ENCODE measurements at places on chromosomes 6 and 20.
A peak's percentile ranks its signal among the peaks of the same experiment; 100 is the strongest.

- no peak for DNase-seq
These were observed 545.5 kb downstream of the EPM2A start for GRCh38 chr6:145189836-145190235.

DNA sequence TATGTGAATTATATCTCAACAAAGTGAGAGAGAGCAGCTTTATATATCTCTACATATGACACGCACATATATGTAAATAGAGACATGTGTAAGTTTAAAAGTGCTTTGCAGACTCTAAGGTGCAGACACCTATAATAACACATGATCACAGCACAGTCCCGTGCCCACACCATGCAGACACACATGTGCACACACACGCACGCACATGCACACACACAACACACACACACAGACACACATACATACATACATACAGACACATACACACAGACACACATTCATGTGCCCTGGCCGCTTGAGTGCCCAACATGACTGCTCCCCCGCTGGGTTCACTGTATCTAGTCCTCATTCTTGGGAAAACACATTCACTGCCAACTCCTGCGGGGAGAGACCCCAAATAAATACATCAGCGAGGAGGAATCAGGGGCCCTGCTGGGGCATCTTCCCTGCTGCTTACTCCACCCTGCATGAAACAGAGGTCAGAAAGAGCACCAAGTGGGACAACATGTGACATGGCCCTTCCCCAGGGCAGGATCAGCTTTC lies 121.3 kb downstream of the BMP7 start:
- DNase-seq, result no peak

GRCh38 chr6:166075186-166075585 lies 92.5 kb downstream of the TBXT start:
- DNase-seq, result no peak

DNA sequence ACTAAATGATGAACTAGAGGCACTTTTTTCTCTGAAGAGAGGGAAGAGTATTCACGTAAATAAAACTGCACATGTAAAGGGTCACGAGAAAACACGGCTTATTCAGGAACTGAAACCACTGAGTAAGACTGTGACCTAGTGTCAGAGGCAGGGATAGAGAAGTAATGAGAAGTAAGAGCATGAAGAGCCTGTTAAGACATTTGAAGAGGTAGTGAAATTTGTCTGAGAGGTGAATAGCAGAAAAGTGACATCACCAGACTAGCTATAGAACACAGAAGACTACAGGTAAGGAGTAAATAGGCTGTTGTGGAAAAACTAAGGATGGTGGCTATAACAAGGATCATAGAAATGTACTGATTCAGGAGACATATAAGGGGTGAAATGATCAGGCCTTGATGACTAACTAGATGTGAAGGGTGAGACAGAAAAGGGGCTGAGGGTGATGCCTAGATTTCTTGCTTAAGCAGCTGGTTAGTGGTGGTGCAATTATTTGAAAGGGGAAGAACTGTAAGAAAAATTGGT lies 76.8 kb downstream of the REV3L start:
- no peak for DNase-seq

GRCh38 chr20:1299522-1299921 lies 29.4 kb downstream of the SDCBP2 start:
- DNase-seq, result peak; percentile 51

DNA sequence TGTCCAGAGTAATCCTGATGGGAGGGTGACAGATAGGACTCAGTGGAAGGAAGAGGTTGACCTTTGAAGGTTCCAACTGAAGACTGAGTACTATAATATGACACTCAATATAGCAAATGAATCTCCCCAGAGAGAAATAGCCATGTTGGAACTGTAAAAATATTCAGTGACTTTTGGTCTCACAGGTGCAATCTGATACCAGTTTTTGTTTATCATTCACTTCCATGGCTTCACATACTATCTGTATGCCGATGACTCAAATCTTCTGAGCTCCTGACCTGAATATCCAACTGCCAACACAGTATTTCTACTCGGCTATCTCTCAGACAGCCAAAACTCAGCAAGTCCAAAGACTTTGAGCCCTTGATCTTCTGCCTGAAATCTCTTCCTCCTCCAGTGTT lies 21.8 kb upstream of the PKHD1 start:
- DNase-seq, result no peak

DNA sequence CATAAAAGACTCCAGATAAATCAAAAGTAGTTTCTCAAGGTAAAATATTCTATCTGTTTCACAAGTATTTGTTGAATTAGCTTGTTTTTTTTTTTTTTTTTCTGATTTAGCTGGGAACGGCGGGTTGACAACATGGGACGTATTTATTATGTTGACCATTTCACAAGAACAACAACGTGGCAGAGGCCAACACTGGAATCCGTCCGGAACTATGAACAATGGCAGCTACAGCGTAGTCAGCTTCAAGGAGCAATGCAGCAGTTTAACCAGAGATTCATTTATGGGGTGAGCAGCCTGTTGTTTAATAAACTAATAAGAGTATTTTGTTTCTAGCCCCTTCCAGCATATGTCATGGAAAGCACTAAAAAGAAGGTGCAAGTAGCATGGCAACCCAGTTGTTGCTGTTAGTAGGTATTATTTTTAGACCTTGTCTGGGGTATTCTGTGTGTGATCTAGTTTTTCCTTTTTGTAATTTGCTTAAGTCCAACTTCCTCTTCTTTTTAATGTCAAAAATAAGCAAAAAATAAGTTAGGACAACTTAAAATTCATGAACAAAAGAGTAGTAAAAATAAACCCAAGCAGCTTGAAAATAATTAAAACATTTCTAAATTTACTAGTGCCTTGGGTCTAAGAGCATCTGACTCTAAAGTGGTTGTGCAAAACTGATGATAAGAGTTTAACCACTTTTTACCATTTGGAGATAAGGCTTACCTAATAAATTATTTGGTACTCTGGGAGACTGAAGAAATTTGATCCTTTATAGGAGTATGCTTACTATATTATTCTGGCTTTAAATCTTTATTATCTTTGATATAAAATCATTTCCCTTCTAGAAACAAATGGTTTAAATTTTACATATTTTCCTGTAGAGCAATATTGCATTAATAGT lies 70.8 kb upstream of the DYNLRB1 start:
- DNase-seq, result no peak

GRCh38 chr6:113505084-113505699 lies 352.0 kb upstream of the MARCKS start:
- no peak for DNase-seq

DNA sequence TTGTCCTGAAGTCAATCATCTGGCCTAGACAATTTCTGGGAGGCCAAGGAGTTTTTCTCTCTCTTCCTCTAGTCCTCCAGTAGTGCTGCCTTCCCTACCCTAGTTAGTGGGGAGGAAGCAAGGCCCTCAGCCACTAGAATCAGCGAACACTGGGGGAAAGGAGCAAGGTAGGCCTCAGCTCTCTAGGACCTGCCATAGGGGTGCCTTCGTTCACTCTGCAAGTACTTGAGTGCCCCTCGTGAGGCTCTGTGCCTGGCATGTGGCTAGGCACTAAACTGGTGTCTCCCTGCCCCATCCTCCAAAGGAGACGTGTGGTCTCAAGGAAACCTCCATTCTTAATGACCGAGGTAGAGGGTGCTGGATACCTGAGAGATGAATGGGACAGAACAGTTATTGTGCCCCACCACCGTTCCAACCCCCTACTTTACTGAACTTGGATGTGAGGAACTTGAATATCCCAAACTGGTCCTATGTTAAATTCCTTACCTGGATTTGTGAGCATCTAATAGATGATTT lies 1.1 kb downstream of the DEF6 start:
- DNase-seq, result no peak

DNA sequence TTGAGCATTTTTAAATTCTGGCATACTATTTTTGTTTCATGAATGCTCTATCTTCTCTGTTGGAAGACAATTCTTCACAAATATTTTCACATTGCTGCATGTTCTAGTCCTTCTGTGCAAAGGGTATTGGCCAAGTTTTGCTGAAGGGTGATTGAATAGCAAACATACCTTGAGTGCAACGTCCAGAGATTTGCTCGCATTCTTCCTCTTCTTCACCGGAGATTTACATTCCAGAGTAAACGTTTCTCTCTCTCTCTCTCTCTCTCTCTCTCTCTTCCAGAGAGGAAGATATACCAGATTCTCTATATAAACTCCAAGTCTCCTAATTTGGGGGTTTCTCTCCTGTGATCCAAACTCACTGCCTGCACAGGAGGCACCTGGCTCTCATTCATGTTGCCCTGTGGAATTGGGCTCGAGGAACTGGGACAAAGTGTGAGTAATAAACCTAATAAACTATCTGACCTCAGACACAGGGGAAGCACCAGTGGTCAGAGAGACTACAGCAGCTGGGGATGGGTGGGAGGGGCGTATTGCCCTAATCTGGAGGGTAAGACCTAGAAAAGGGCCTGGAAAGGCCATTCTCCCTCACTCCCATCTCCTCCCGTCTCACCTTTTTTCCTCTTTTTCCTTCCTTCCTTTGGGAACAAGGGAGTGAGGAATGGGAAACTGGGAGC lies 1.1 kb upstream of the TREML1 start:
- no peak for DNase-seq

DNA sequence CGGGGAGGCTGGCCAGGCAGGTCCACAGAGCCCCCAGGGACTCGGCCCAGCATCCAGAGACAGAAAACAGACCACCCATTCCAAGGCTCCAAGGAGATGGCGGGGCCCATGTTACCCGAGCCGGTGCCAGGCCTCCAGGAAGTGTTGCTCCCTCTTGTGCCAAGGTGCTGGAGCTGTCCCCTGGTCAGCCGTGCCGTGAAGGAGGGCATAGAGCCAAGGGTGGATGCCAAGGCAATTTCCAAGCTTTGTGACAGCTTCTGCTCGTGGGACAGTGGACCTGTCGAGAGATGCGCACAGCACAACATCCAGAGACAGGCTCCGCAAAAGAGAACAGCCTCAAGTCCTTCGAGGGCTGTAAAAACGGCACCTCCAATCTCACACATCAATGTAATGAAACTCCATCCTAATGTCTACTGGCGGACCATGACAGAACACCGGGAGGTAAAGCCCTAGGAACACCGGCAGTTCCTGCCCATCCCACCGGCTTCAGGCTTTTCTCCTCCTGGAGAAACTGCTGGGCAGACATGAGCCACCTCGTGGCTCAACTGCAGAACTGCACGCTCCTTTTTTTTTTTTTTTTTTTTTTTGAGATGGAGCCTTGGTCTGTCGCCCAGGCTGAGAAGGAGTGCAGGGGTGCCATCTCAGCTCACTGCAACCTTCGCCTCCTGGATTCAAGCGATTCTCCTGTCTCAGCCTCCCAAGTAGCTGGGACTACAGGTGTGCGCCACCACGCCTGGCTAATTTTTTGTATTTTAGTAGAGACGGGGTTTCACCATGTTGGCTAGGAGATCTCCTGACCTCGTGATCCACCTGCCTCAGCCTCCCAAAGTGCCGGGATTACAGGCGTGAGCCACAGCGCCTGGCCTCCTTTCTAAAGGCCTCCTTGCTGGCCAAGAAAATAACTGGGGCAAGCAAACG lies 30.9 kb upstream of the AVP start:
- DNase-seq, result no peak

DNA sequence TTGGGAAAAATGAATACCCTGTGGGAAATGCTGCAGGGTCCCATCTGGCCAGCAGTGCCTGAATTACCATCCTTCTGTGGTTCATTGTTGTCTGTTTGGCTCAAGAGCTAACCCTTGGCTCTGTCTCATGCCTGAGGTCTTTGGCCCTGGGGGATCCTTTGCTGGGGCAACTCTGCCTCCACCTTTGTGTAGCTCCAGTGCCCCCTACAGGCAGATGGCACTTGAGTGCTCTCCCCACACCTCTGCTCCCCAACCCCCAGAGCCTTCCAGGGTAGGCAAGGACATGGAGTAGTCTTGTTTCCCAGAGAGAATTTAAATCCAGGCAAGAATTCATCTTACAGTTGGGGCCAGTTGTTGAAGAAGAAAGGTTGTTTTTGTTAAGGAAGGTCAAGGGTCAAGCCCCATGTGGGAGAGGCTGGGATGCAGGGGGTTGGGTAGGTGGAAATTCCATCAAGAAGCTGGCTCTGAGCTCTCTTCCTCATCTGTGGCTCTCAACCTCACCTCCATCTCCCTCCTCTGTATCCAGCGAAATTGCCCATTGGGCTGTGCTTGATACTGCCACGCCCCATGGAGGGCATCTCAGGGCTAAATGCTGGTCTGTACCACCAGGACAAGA lies 44.2 kb downstream of the ZNF831 start:
- peak; percentile 81 for DNase-seq

GRCh38 chr6:139871803-139872510 lies 497.5 kb upstream of the CITED2 start:
- no peak for DNase-seq

- no peak for DNase-seq
These were observed 290.2 kb downstream of the BTBD3 start for GRCh38 chr20:12207875-12208274.

DNA sequence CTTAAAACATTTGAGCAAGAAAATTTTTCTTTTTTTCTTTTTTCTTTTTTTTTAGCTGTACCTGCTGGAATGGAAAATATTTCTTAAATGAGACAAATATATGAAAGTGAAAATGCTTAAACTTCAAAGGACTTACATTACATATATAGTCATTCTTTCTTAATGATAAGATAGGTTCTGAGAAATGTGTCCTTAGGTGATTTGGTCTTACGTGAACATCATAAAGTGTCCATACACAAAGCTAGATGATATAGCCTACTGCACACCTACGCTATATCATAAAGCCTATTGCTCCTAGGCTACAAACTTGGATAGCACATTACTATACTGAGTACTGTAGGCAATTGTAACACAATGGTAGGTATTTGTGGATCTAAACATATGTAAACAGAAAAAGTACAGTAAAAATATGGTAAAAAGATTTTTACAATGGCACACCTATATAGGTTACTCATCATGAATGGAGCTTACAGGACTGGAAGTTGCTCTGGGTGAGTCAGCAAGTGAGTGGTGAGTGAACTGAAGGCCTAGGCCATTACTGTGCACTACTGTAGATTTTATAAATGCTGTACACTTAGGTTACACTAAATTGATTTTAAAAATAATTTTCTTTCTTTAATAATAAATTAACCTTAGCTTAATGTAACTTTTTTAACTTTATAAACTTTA lies 54.6 kb downstream of the RPP21 start:
- DNase-seq, result no peak

All from stimulated activated CD4-positive, alpha-beta T cell treated with anti-CD3 and anti-CD28 coated beads, Interleukin-4, amount 100 ng/mL, for 1 hour (primary cell).